HS-5 (cell line): ENCODE measurements at places on chromosomes 11 and 22.

GRCh38 chr11:47607380-47607779 lies 13.2 kb upstream of the C1QTNF4 start:
- peak; percentile 68 for DNase-seq

- peak; percentile 72 for DNase-seq
Observed at GRCh38 chr11:82003671-82004515, 729.8 kb downstream of the FAM181B start.

GRCh38 chr22:43971112-43971511 lies 15.9 kb downstream of the SAMM50 start:
- DNase-seq, result no peak

DNA sequence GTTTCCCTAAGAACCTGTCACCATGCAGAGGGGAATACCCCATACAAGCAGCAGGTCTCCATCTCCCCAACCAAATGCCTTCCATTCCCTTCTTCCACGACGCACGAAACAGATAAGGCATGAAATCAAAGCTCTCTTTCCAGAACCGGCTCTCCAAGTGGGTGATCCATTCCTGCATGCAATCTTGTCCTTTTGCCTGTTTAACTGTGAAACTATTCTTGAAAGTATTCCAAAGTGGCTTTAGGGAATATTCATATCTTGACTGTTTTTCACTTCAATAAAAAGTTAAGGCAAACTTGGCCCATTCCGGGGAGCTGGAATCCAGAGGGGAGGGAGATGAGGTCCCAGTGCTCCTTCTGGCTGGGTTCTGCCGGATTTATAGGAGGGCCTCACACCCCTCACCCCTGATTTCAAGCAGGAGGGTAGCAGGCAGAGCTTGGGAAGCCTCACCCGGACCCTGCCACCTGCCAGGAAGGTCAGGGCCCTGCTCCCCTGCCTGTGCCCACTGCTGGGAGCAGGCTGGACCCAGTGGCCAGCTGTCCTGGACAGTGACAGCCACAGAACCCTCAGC lies 60.9 kb downstream of the SCGB1A1 start:
- no peak for DNase-seq

GRCh38 chr11:67732045-67732787 lies 57.8 kb upstream of the ALDH3B2 start:
- no peak for DNase-seq

- DNase-seq, result no peak
Observed at GRCh38 chr22:43571181-43571580, 159.4 kb downstream of the MPPED1 start.

GRCh38 chr11:115153135-115153534 lies 351.1 kb downstream of the CADM1 start:
- DNase-seq, result no peak

GRCh38 chr11:33867561-33867960 lies 24.3 kb downstream of the LMO2 start:
- DNase-seq, result no peak

- no peak for DNase-seq
Observed at GRCh38 chr22:19772673-19773469, 12.3 kb downstream of the TBX1 start.

DNA sequence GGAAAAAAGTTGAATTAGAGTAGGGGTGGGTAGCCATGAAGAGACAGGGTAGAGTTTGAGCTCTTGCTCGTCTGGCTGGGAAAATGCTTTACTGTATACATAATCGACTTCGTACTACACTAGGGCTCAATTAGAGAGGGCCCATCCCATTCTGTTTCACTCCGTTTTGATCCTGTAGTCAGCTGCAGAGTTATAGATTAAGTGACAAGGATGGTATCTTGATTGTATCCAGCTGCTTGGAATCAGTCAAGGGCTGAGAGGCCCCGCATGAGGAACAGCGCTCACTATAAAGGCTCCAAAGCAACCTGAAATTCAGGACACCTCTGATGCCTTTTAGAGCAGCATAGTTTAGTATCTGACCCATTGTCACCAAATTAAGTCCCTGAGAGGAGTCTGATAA lies 81.6 kb downstream of the ALX4 start:
- DNase-seq, result no peak

DNA sequence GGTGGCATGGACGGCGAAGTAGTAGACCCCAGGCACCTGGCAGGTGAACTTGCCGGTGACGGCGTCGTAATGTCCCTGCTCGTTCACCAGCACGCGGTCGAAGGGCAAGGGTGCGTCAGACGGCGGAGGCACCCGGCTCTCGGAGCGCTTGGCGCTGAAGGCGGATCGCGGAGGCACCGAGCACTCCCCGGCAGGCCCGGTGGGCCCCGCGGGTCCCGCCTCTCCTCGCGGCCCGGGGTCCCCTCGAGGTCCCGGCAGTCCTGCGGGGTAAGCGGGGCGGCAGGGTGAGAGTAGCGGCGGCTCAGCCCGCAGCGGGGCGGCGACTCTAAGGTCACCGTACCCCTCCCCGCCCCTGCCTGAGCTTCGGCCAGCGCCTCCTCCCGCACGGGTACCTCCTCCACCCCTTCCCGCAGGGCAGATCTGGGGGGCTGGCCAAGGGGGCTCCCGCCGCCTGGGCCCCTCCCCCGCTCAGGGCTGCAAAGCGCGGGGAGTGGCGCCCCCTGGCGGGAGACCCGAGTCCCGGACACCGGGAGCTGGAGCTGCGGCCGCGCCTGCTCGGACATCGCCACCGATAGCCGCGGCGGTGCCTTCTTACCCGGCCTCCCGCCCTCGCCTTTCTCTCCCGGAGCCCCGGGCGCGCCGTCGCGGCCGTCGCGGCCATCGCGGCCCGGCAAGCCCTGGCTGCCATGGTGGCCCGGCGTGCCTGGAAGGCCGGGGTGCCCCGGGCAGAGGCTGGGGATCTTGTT lies 921 bp downstream of the C1QTNF5 start:
- no peak for DNase-seq

DNA sequence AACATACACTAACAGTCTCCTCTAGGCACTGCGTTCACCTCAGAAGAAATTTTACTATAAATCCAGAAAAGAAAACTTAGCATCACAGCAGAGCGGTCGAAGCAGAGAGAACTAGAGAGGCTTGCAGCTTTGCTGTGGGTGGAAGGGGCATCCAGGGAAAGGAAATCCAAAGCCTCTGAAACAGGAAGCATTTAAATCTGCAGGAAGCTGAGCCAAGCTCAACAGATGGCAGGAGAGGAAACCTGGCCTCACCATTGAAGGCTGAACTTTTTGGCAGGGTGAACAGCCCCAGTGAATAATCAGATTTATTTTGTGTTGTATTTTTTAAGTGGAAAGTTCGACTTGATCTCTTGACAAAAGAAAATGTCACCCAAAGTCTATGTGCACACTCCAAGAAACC lies 858.1 kb downstream of the OPCML start:
- no peak for DNase-seq

DNA sequence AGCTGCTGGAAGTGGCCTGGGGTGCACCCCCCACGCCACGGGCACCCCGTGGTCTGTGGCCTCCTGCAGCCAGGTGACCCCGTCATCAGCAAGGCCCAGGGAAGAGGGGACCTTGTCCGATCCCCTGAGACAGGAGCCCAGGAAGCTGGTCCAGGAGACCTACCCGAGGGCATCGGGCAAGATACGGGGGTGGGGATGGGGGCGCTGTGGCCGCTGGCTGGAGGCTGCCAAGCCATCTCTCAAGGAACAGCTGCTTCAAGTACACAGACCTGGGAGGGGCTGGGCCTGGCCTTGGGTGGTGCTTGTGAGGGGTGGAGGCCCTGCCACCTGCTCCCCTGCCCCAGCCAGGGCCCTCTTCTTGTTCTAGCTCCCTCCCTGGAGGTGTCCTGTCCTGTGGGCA lies 1272.1 kb downstream of the BRD1 start:
- no peak for DNase-seq

DNA sequence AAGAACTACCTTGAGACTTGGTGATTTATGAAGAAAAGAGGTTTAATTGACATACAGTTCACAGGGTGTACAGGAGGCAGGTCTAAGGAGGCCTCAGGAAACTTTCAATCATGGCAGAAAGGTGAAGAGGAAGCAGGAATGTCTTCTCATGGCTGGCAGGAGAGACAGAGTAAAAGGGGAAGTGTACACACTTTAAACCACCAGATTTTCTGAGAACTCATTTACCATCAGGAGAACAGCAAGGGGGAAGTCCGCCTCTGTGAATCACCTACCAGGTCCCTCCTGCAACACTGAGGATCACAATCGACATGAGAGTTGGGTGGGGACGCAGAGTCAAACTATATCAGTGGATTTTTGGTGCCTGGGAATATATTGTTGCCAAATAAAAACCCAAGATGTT lies 40.3 kb upstream of the OR5D13 start:
- DNase-seq, result no peak

GRCh38 chr11:111225881-111226280 lies 19.6 kb upstream of the POU2AF2 start:
- no peak for DNase-seq

GRCh38 chr11:134569195-134569594 lies 157.2 kb upstream of the B3GAT1 start:
- no peak for DNase-seq

DNA sequence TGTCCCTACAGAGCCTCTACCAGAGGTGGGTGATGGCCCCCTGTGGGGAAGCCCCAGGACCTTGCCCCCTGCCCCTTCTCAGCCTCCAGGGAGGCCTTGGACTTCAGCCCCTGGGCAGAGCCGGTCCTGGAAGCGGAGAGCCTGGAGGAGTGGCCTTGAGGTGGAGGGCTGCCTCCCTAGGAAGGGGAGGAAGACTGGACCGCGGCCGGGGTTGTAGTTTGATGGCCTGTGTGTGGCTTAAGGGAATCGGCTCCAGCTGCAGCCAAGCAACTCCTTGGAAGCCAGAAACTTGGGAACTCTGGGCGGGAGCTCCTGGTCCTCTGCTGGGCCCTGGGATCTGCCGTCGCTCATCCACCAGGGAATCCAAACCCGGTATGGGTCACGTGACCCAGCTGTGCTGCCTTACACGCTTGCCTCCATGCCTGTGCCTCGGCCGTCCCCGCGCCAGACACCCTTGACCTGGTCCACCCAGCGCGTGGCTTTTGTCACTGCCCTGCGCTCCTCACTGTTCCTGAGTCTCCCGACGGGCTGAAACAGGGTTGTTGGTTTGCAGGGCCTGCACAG lies 23.5 kb upstream of the ARHGAP8 start:
- DNase-seq, result no peak

DNA sequence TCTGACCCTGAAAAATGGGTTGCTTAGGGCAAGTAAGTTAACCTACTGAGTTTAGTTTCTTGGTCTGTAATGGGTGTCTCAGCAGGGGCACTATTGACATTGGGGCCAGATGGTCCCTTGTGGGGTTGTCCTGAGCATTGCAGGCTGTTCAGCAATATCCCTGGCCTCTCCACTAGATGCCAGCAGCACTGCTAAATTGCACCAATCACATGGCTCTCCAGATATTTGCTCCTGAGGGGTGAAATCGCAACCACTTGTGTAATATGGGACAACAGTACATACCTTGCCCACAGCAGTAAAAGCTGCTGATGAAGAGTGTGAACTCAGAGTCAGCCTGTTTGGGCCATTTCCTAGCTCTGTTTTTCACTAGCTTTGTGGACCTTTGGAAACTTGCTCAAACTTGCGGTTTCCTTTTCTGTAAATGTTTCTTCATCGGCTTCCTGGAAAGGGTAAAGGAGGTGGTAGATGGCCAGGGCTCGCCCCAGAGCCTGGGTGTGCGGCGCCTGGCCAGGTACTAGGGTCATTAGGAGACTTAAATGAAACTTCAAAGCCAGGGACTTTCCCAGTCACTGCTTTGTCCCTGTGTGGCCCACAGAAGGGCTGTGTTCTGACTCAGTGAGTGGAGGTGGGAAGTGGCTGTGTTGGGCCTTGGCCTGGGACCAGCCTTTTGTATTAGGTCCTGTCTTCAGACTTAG lies 13.0 kb downstream of the NCF4 start:
- no peak for DNase-seq

- no peak for DNase-seq
Observed at GRCh38 chr11:2109541-2110019, 29.6 kb downstream of the IGF2 start.

- no peak for DNase-seq
Observed at GRCh38 chr11:13221722-13222121, 55.9 kb upstream of the BMAL1 start.

GRCh38 chr11:123523539-123523938 lies 93.5 kb downstream of the GRAMD1B start:
- DNase-seq, result no peak

DNA sequence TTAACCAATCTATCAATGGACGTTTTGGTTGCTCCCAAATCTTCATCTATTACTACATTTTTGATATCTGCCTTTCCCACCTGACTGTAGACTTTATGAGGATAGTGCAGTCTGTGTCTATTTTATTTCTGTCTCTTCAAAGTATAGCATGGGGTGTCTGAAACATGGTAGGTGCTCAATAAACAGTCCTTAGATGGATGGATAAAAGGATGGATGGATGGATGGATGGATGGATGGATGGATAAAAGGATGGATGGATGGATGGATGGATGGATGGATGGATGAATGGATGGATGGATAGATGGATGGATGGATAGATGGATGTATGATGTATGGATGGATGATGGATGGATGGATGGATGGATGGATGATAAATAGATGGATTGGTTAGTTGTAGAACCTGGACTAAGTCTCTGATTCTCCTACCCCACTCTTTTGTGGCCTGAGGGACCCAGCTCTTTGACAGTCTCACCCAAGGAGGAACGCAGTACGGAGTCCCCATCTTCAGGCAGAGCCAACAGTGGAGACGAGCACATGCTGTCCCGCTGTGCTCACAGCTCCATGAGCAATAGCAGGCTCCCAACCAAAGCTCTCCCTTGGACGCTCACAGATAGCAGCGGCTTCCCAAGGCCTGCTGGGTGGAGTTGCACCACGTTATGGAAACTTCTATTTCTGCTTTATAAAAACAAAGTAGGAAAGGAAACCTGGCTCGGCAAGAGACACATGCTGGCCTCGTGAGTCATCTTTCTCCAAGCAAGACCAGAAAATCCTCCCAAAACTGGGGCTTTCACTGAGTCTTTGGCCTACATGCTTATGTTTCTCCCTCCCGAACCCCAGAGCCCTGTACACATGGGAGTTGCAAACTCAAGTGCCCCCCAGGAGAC lies 448.0 kb downstream of the MIAT start:
- DNase-seq, result no peak

- no peak for DNase-seq
Observed at GRCh38 chr11:28763876-28764275, 655.7 kb downstream of the METTL15 start.

GRCh38 chr22:39315389-39315788 lies 4.0 kb downstream of the RPL3 start:
- no peak for DNase-seq

DNA sequence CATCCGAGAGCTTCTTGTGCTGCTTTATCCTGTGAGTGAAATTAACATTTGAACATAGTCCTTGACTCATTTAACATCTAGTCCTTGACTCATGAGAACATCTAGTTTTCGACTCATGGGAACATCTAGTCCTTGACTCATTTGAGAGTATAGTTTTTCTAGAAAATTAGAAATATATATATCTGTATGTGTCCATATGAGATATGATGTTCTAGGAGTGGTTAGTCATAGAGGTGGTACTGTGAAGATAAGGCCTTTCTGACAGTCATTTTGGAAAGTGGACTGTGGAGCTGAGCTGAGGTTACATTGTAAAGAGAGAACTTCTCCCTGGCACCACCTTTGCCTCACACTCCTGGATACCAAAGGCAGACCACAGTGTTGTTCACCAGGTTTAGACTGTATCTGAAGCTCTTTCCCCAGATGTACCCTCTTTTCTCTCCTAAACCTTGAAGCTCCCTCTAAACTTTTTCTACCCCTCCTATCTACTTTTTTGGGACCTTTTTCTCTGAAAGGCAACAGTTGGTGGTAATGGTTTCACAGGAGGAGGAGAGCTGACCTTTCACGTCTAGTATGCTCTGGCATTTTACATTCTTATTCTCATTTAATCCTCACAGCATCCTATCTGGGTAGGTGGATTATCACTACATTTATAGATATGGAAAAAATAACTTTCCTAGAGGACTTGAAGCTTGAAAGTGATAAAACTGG lies 67.2 kb downstream of the PPP2R1B start:
- no peak for DNase-seq

GRCh38 chr11:80362563-80363340 lies 921.9 kb upstream of the TENM4 start:
- peak; percentile 29 for DNase-seq
